Osteocyte (in vitro differentiated cells): ENCODE measurements at places on chromosomes 1 and 21. TPM values are rescaled to one million over a fixed set of nuclear protein-coding genes. Genes with fewer than 3 reads are reported as not detected.

- DNase-seq = peak; percentile 53
These were observed 12.6 kb upstream of the KLF18 start for GRCh38 chr1:44154049-44154448.

DNA sequence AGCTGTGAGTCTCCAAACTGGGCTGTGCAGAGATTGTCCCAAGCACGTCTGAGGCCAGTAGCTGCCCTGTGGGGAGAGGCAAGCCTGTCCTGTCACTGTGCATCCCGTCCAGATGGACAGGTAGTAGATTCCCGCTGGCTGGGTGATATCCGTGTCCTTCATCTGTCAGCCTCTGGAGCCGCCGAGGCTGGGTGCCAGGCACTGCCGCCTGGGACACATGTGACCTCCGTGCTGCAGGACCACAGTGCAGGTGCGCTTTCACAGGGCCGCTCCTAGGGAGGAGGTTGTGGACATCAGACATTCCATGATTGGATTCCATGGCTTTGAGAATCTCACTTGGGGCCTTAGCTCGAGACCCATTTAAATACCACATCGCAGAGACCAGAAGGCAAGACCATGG, 4.7 kb downstream of the PDXK start:
- no peak for DNase-seq

DNA sequence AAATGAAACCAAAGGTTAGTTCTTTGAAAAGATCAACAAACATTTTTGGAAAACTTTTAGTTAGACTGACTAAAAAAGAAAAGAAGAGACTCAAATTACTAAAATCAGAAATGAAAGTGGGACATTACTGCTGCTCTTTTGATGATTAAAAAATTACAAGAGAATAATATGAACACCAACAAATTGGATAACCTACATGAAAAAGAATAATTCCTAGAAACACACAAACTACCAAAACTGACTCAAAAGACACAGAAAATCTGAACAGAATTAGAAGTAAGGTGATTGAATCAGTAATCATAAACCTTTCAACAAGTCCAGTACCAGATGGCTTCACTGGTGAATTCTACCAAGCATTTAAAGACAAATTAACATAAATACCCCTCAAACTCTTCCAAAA, 5.6 kb downstream of the KIFAP3 start:
- DNase-seq = no peak

GRCh38 chr1:198932351-198932991, 293.6 kb downstream of the PTPRC start:
- no peak for DNase-seq

LDLRAD1 gene
- total RNA-seq = not detected in 2 replicates

RGS1 gene
- total RNA-seq = not detected in 2 replicates

TIAM1 gene
- total RNA-seq = 16.7 and 17.7 TPM in 2 replicates

ASPM gene
- 8.5 and 8.9 TPM in 2 replicates for total RNA-seq

DYNLT4 gene
- 0.48 TPM in 1 of 2 replicates, not detected in the other for total RNA-seq

NGF gene
- 14.8 and 19.6 TPM in 2 replicates for total RNA-seq

LCE1D gene
- not detected in 2 replicates for total RNA-seq

NR1I3 gene
- not detected in 2 replicates for total RNA-seq
